ENCODE measurements at places on chromosomes 5 and 9.
A peak's percentile ranks its signal among the peaks of the same experiment; 100 is the strongest.

GRCh38 chr9:37311938-37312708 lies 110.4 kb upstream of the GRHPR start:
- peak; percentile 85 for DNase-seq

DNA sequence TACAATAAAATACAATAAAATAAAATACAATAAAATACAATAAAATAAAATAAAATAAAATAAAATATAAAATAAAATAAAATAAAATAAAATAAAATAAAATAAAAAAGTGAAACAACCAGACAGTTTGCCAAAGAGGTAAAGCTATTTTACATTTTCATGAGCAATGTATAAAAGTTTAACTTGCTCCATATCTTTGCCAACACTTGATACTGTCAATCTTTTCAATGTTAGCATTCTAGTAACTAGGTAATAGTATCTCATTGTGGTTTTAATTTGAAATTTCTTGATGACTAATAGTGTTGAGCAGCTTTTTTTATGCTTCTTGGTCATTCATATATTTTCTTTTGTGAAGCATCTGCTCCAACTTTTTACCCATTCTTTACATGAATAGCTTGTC lies 17.3 kb downstream of the TTC33 start:
- no peak for DNase-seq

DNA sequence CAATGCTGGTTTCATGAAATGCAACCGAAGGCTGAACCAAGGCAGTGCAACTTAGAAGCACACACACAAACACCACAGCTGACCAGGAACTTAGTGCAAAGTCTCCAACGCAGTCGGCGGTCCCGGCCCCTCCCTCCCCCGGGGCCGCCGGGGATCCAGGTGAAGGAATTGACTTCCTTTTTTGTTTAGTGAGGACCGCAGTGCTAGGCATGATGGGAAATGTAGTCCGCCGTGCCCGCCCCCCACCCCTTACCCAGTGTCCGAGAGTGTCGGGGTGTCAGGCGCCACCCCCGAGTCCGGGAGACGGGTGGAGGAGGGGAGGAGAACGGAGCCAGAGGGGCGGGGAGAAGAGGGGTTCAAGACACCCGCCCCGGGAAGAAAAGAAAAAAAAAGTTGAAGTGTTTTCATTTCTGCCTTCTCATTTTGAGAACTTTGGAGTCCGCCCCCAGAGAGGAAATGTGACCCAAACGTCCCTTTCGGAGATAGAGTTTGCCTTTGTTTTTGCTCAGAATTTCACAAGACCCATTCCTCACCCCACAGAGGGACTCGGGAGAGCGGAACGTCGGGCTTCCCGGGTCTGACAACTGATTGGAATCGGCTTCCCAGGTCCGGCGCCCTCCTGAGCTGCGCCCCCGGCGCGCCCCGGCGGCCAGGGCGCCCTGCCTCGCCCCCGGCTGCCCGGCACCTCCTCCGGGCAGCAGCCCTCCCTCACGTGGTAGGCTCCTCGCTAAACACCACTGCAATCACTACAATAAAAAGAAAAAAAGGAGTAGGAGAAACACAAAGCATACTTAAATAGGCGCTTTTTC lies 2.0 kb downstream of the IER5L start:
- peak; percentile 88 for DNase-seq

GRCh38 chr9:71986900-71987299 lies 73.5 kb downstream of the C9orf57 start:
- no peak for DNase-seq

GRCh38 chr9:107215381-107215780 lies 67.7 kb upstream of the RAD23B start:
- peak; percentile 47 for DNase-seq

DNA sequence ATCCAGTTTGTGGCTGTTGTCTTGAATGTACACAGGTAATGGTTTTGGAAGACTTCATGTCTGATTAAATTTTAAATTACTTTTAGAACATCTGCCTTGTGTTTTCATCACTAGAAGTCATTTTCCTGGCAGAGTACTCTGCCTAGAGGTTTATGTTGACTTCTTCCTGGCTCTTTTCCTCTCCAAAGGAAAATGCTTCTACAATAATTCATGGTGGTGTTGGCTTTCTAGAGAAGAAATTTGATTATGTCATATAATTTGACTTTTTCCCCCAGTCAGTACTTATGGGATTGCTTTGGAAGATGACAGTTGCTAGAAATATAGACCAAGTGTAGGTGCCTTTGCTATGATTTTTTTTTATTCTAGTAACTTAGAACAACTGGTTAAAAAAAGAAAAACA lies 46.8 kb downstream of the F2RL2 start:
- no peak for DNase-seq

DNA sequence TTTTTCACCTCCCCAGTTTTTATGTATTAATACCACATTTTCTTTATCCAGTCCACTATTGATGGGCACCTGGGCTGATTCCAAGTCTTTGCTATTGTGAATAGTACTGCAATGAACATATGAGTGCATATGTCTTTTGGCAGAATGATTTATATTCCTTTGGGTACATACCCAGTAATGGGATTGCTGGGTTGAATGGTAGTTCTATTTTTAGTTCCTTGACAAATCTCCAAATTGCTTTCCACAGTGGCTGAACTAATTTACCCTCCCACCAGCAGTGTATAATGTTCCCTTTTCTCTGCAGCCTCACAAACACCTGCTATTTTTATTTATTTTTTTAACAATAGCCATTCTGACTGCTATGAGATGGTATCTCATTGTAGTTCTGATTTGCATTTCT lies 340.2 kb downstream of the ADAMTS6 start:
- DNase-seq = no peak

GRCh38 chr5:113050721-113051382 lies 74.3 kb downstream of the DCP2 start:
- peak; percentile 84 for DNase-seq

GRCh38 chr5:67173959-67174358 lies 22.6 kb downstream of the CD180 start:
- no peak for DNase-seq

DNA sequence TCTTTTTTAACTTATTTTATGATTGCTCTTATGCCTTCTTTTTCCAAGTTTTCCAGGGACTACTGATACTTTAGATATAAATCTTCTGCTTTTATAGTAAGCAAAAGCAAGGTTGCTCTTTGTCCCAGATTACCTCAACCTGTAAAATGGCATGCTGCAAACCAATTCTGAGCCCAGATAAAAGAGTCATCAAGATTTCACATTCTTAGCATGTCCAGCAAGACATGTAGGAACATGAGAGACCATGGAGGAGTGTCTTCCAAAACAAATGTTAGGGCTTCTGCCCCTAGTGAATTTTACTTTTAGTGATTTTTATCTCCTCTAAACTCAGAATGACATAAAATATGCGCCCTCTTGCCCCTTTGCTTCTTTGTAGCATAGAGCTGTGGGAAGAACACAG lies 7.0 kb upstream of the CDC20B start:
- no peak for DNase-seq

DNA sequence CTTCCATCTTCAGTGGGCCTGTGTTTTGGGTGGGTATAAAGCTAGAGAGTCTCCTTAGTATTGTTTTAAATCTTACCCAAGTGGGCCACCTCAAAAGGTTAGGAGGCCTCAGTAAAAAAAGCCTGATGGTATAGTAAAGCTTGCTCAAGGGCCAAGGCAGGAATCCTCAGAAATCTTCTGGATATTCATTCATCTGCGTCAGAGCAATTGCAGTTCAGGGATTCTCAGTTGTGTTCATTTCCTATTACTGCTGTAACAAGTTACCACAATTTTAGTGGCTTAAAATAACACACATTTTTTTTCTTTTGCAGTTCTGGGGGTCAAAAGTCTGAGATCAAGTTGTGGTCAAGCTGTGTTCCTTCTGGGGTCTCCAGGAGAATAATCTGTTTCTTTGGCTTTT lies 985.5 kb downstream of the TLE4 start:
- DNase-seq = no peak

- no peak for DNase-seq
These were observed 8.9 kb downstream of the SMAD5 start for GRCh38 chr5:136141561-136141960.

DNA sequence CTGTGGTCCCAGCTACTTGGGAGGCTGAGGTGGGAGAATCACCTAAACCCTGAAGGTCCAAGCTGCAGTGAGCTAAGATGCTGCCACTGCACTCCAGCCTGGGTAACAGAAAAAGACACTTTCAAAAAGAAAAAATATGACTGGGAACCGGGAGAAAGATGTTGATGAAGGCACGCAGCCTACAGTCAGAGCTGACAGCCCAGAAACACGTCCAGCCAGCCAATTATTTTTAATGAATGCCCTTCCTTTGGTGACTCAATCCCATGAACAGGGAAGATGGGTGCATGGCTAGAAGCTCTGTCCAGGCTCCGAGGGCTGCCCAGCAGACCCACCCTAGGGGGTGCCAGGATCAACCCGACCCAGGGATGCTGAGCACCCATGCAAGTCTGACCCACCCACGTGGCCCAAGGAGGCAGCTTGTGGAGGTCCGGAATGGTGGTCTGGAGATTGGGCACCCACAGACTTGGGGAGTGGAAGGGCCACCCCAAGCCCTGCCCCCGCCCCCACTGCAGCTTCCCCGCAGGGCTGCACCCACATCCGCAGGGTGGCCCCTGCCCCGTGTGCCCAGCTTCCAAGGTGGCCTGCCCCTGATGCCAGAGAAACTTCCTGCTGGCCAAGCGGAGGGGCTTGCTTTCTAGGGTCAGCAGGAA lies 51.0 kb downstream of the ADAMTS2 start:
- no peak for DNase-seq

GRCh38 chr9:98880311-98881015 lies 63.2 kb upstream of the COL15A1 start:
- DNase-seq = no peak

DNA sequence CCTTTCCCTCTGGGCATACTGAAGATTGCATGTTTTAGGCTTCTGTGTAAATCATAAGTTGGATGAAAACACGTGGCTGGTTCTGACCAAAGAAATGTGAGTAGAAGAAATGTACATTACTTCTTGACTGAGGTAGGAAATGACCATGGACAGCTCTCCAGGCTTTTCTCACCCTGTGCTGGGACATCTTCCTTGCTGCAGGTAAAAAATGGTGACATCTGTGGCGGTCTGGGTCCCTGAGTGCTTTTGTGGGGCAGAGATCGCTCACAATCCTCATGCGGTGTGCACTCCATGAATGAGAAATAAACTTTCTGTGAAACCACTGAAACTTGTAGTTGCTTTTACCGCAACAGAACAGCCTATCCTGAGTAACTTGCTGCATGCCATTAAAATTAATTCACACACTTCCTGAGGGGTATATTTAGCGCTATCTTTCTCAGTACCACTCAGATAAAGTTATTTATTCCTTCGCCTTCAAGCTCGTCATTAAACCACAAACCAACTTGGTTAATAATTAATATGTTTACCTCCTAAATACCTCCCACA lies 730.4 kb downstream of the EFNA5 start:
- DNase-seq = no peak

GRCh38 chr9:37650299-37650872 lies 368 bp upstream of the FRMPD1 start:
- DNase-seq = no peak

DNA sequence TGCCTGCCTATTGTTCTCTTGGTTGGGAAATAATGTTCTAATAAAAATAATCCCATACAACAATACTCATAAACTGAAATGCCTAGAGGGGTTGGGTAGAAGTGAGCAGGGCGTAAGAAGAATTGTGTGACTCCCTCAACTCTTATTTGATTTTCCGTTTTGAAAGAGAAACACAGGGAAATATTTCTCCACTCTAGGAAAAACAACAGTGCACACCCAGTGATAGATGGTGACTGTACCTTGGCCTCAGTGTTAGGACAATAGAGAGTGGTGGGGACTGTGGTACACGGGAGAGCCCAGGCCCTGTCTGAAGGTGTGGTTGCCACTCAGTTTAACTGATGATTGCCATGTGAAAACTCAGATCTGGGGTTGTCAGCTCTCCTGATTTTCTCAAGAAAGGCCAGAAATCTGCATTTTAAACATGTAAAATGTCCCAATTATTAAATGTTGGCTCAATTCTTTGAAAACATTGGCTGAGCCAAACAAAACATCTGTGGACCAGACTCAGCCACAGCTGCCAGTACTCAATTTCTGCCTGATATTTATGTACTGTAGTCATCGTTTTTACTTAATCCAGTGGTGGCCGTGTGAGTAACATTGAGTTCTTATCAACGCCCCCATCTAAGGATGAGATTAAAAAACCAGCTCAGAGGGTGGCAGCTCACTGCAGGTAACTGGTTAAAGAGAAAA lies 103.8 kb upstream of the ZNF618 start:
- peak; percentile 52 for DNase-seq

GRCh38 chr5:72597456-72597948 lies 90.3 kb upstream of the ZNF366 start:
- DNase-seq = peak; percentile 95

DNA sequence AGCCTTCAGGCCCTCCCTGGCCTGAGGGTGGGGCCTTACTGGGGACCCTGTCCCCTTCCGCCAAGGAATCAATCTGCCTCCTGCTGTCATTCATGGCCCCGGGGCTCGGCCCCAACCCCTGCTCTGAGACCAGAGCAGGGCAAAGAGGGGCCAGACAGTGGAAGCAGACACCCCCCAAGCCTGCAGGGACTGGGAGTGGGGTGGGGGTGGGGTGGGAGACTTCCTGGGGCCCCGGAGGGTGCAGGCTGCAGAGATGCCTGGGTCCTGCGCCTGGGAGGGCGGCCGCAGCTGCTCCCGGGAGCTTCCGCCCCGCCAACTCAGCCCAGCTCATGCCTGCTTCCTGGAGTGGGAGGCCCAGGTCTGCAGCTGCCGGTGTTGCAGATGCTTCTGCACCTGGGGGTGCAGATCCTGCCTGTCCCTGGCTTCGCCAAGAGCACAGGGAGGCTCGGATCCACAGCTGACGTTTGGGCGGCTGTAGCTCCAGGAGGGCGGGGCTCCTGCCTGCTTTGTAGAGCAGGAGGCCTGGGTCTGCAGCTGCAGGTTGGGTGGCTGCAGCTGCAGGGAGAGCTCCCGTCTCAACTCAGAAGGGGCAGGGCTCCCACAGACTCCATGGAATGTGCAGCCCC lies 6.2 kb downstream of the KIF4B start:
- no peak for DNase-seq

- no peak for DNase-seq
These were observed 28.3 kb upstream of the TGFBR1 start for GRCh38 chr9:99076483-99077171.

GRCh38 chr5:55702598-55703345 lies 9.4 kb downstream of the SLC38A9 start:
- no peak for DNase-seq

DNA sequence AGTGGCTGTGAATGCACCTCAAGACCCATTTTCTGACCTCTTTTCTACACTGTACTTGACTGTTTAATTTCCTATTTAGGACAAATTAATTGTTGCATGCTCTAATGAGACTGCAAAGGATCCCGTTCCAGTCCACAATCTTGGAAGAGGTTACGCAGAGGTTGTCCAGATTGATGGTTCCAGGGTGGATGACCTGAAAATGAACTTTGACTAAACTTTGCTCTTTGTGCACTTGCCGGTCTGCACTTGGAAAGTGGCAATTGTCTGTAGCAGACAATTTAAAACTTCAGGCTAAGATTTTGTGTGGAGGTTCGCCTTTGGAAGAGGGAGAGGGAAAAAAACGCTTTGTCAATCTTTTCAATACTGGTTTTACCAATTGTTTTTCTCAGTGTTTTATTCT lies 267.8 kb downstream of the TMEM161B start:
- no peak for DNase-seq

DNA sequence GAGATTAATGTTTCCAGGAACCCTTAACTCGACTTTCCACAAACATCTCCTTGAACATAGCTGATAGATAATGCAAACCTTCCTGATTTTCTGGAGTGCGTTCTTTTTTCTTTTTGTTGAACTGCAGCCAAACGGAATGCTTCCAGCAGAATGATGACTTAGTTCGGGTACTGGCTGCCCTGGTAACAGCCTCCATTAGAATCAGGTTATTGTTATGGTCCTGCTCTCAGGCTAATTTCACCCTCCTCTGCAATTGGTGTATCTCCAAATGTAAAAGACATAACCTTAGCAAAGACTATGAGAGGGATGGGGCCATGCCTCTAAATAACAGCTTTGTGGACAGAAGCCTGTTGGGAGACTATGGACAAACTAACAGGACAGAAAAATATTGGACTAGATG lies 116.5 kb downstream of the PDE4D start:
- DNase-seq = no peak

Data from IMR-90 (cell line).